ENCODE measurements at places on chromosomes 6 and 20.

DNA sequence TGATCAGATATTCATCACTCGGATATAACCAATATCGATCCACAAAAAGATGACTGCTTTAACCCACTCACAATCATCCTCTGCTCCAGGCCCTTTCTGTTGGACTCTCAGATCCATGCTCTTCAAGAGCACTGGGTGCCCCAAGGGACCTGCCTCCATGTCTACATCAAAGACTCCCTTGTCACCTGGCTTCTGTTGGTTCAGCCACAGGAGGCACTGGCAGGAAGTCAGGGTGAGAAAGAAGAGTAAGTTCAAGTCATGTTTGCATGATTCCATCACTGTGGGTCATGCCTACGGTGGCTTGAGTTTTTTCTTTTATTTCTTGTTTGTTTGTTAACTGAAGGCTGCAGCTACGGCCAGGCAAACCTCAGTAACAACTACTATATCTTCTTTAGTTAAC is 243.3 kb downstream of the ADGRG6 start:
- no peak for DNase-seq

DNA sequence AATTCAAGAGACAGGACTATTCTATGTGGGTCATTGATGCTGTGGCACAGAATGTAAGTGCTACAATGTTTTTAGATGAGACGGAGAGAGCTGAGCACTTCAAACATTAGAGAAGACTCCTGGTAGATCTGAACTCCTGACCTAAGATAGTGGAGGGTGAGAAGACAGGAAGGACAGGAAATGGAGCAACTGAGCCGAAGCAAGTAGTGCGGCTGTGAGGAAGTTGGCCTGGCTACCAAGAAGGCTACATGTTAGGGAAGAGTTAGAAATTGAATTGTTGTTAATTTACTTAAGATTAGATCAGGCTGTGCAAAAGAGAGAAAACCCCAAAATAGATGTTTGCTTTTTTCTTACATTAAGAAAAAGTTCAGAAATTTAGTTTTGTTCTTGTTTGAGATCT is 14.4 kb upstream of the MLIP start:
- no peak for DNase-seq

DNA sequence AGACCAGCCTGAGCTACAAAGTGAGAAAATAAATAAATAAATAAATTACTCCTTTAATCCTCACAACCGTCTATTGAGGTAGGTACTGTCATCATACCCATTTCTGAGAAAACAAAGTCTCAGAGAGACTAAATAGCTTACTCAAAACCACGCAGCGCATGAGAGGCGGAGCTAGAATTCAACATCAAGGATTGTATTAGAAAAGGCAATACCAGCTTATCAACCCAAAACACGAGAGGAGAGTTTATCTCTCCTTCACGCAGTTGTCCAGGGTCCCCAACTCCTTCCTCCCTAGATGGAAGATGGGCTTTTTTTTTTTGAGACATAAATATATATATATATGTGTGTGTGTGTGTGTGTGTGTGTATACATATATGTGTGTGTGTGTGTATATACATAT is 12.2 kb downstream of the HNF4A start:
- no peak for DNase-seq

DNA sequence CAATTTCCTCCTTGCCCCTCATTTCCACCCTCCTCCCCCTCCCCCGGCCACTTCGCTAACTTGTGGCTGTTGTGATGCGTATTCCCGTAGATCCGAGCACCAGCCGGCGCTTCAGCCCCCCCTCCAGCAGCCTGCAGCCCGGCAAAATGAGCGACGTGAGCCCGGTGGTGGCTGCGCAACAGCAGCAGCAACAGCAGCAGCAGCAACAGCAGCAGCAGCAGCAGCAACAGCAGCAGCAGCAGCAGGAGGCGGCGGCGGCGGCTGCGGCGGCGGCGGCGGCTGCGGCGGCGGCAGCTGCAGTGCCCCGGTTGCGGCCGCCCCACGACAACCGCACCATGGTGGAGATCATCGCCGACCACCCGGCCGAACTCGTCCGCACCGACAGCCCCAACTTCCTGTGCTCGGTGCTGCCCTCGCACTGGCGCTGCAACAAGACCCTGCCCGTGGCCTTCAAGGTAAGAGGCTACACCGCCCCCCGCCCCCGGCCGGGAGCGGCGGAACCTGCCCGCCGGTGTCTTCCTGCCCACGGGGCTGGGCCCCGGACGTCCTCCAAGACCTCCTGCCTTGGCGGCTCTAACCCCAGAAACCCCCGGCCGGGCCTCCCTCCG is 44.9 kb upstream of the SUPT3H start:
- no peak for DNase-seq

DNA sequence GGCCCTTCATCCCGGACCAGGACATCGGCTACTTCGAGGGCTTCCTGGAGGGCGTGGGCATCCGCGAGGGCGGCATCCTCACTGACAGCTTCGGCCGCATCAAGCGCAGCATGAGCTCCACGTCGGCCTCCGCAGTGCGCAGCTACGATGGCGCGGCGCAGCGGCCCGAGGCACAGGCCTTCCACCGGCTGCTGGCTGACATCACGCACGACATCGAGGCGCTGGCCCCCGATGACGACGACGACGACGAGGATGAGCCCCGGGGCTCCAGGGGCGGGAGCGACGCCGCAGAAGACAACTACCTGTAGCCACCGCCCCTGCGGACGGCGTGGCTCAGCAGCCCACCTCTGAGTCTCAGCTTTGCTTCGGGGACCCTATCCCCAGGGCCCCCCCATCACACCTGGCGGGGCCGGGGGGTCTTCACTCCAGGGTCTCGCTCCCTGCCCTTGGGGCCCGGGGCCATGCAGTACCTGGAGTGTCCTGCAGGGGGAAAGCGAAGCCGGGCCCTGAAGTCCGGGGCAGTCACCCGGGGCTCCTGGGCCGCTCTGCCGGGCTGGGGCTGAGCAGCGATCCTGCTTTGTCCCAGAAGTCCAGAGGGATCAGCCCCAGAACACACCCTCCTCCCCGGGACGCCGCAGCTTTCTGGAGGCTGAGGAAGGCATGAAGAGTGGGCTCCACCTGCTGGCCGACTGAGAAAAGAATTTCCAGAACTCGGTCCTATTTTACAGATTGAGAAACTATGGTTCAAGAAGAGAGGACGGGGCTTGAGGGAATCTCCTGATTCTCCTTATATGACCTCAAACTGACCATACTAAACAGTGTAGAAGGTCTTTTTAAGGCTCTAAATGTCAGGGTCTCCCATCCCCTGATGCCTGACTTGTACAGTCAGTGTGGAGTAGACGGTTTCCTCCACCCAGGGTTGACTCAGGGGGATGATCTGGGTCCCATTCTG is 20.8 kb upstream of the HCK start:
- DNase-seq = peak; percentile 77

DNA sequence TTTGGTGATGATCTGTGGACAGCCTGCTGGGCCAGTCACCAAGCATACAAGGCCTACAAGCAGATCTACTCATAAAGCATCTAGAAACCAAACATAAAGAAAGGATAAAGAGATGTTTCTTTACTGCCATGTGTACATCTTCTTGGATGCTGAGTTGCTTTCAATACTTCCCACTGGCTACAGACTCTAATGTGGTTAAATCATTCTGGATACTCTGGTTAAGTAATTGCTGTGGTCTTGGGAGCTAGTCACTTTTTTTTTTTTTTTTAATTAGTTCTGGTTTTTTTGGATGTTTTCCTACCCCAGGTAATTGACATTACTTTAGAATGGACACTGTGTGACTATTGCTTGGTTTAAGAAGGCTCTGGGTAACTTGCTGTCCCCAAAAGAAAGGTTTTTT is 215.4 kb upstream of the RUNX2 start:
- no peak for DNase-seq

- no peak for DNase-seq
These were observed 12.3 kb downstream of the RSPH3 start for GRCh38 chr6:158987657-158988056.

- no peak for DNase-seq
These were observed 13.2 kb upstream of the SSTR4 start for GRCh38 chr20:23021951-23022350.

GRCh38 chr6:130900913-130901312 is 73.7 kb downstream of the SMLR1 start:
- no peak for DNase-seq

GRCh38 chr20:25548613-25549086 is 36.7 kb downstream of the NINL start:
- DNase-seq = no peak

GRCh38 chr20:20527661-20528060 is 159.8 kb downstream of the INSM1 start:
- DNase-seq = no peak

GRCh38 chr6:105370351-105370750 is 32.5 kb downstream of the PREP start:
- DNase-seq = no peak

DNA sequence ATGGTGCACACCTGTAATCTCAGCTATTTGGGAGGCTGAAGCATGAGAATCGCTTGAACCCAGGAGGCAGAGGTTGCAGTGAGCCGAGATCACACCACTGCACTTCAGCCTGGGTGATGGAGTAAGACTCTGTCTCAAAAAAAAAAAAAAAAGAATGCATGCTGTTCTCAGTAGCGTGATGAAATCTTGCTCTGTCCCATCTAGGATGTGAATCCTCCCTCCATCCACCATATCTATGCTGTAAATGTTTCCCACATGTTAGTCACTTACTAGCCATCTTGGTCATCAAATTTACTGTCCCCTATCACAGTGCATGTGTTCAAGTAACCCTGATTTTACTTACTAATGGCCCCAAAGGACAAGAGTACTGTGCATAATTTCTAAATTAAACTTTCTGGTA is 315.4 kb upstream of the TBX18 start:
- no peak for DNase-seq

GRCh38 chr6:7912024-7912423 is 1.4 kb upstream of the TXNDC5 start:
- DNase-seq = no peak

- DNase-seq = no peak
These were observed 160.3 kb upstream of the CDYL start for GRCh38 chr6:4615891-4616290.

DNA sequence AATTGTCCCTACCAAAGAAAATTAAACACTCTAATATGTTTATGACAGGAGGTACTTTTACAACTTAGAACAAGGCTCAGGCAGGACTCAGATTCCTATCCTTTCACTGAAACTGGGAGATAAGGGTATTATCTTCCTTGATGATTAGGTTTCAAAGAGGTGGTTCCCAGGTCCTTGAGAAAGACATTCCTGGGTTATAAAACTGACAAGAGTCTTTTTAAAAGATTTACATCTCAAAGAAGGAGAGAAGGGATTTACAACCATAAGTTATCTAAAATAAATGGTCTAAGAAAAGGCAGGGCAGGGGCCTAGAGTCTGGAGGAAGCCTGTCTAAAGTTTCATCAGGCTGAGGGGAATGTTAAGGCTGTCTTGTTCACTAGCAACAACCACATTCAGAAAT is 1492.5 kb downstream of the HACE1 start:
- DNase-seq = no peak

- no peak for DNase-seq
These were observed 668.4 kb downstream of the C6orf118 start for GRCh38 chr6:164640956-164641355.

DNA sequence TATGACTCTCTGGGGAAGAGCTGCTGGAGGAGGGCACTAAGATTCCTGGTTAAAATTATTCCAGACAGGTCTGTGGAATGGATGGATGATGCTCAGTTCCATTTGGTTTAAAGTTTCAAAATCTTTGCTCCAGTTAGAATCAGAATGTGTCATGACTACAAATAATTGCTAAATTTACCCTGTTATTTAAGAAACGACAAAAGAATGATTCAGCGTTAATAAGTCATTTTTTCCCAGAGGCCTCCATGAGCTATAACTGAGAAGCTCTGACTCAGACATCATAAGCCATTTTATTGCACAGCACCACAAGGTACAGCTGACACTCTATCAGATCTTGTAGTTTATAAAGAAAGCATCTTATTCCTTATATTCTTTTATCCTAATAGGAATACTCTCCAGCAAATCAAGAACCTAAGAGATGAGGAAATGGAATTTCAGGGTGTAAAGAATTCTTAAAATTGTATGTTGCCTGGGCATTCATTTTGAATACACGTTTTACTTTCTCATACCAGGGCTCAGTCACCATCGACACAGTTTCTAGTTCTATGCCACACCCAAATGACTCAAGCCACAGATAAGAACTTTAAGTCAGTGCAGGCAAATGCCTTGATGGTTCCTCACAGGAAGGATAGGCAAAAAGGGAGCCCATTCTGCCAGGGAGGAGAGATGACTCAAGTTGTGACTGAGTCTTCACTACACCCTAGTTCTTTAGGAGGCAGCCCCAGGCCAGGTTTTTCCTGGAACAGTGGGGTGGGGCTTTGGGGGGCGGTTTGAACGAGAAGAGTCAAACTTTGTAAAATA is 636.0 kb downstream of the MMUT start:
- no peak for DNase-seq

GRCh38 chr6:19472153-19472552 is 365.0 kb upstream of the ID4 start:
- no peak for DNase-seq

GRCh38 chr6:169830876-169831275 is 79.5 kb downstream of the ERMARD start:
- DNase-seq = no peak

GRCh38 chr20:45502561-45502960 is 12.9 kb downstream of the SPINT3 start:
- DNase-seq = no peak

DNA sequence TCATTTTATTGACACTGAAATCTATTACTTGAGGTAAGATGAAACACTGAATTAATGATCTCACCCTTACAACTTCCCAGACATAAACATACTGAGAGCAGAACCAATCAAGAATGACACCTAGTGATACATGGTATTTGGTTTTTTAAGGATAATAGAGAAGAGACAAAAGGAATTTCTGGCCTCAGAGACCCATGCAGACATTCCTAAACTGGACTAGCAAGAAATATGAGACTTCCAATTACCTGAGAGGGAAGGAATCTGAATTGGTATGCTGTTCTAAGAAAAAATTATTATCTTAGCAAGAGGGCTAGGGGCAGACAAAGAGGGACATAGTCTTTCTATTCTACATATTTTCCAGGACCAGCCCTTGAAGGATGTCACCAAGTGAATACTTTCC is 141.1 kb downstream of the BMP5 start:
- DNase-seq = no peak

GRCh38 chr6:50849796-50850180 is 31.1 kb downstream of the TFAP2B start:
- no peak for DNase-seq
